ENCODE measurements at places on chromosomes 16 and 17. TPM values are rescaled to one million over a fixed set of nuclear protein-coding genes. Genes with fewer than 3 reads are reported as not detected.
A peak's percentile ranks its signal among the peaks of the same experiment; 100 is the strongest.

- no peak for DNase-seq
Observed at GRCh38 chr17:77416105-77416713, 275.4 kb downstream of the SEC14L1 start.

WNK4 gene
- total RNA-seq, result 8.3 TPM

GRCh38 chr17:29620779-29621500 is 1.8 kb downstream of the CORO6 start:
- no peak for DNase-seq

DNA sequence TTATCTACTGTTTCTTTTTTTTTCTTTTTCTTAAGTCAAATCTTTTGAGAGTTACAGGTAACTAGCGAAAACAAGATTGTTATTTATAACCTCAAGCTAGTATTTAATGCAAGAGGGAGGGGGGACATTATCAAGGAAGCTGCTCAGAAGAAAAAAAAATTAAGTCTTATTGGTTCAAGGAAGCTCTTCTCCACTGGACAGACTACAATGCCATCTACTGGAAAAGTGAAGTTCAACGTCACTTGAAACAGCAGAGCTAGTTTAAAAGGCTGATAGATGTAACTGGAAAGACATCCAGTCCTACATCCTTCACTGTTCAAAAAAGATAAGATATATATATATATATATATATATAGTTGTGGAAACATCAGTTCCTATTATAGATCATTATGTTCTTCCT is 418.0 kb upstream of the PSMD7 start:
- DNase-seq, result peak; percentile 38

DNA sequence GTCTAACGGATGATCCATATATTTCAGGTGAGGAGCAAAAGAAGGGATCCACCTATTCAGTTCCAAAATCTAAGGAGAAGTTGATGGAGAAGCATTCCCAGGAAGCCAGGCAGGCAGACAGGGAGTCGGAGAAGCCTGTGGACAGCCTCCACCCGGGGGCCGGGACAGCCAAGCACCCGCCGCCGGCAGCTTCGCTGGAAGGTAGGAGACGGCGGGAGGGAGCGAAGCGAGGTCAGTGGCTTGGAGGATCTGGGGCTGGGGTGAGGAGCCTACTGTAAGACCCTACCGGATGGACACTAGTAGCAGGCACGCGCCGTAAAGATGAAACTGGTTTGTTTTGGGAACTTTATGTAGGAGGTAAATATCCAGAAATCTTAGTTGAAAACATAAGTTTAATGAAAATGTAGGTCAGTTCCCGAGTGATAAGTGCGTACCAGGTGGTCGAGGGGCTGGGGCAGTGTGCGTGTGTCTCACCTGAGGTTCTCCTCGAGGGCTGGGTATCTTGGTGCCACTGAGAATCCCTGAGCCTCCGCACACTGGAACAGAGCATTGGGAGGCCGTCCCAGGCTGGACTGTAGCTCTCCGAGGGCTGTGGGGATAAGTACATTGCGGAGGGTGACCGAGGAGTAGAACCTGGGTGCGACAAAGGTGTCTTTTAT is 714 bp downstream of the SPATA33 start:
- no peak for DNase-seq

GRCh38 chr17:76529224-76530094 is 8.1 kb downstream of the CYGB start:
- DNase-seq, result no peak

DNA sequence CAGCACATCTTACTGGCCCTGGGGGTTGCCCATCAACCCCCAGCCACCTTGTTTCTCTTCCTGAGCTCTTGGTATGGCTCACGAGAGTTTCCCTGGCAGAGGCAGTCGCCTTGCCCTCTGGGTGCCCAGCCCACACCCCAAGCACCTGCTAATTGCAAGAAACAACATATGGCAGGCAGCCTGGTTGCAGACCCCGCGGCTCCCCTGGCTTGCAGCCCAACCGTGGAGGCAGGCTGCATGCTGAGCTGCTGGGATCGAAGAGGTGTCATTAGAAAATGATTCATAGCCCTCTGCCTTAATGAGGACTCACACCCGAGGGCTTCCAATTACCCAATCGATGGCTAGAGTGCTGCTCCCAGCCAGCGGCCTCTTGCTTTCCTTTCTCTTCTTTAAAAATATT is 115.7 kb downstream of the TMEM114 start:
- no peak for DNase-seq

GRCh38 chr17:21814776-21815175 is 122.5 kb downstream of the KCNJ18 start:
- no peak for DNase-seq

PRR35 gene
- not detected for total RNA-seq

ZSCAN10 gene
- total RNA-seq, result 0.23 TPM

SYNGR3 gene
- 4.5 TPM for total RNA-seq

GRCh38 chr16:30722443-30722842 is 23.5 kb downstream of the SRCAP start:
- DNase-seq, result no peak

DNA sequence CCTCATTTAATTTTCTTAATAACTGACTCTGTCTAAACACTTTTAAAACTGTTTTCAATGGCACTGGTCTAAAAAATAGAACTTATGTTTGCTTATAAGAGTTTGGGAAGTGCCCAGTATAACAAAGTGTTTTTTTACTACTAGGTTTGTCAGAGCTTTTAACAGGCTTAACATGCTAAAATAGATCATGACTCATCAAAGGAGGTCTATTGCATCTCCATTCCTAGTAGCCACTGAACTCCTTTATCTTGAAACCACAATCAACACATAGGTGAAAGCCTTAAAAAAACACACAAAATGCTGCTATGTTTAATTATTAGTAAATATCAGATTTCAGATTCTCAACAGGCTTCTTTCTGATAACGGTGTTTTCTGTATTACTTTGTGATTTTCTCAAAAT is 196.4 kb upstream of the KIF2B start:
- DNase-seq, result no peak

ALOX12 gene
- total RNA-seq, result not detected

PIRT gene
- not detected for total RNA-seq

DNA sequence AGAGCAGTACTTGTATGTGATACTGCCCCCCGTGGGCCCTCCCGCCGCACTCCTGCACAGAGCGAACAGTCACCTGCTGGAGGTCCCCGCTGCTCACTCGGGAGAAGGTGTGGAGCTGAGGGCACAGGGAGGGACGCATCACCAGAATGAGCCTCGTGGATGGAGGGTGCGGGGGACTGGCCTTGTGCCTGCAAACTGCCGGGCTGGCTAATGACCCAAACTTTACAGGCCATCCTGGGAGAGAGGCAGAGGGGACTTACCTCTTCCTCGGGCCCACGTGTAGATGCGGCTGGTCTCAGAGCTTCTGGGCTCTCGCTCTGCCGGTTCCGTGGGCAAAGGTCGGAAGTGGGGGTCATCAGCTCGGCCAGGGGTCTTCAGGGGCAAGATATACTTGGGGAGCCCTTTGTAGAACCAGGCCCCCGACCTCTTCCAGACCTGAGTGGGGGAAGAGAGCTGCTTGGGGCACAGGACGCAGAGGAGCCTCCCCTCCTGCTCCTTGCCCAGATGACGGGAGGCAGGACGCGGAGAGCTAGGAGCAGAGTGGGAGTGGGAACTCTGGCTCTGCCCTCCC is 65.5 kb upstream of the DOC2B start:
- no peak for DNase-seq

DNA sequence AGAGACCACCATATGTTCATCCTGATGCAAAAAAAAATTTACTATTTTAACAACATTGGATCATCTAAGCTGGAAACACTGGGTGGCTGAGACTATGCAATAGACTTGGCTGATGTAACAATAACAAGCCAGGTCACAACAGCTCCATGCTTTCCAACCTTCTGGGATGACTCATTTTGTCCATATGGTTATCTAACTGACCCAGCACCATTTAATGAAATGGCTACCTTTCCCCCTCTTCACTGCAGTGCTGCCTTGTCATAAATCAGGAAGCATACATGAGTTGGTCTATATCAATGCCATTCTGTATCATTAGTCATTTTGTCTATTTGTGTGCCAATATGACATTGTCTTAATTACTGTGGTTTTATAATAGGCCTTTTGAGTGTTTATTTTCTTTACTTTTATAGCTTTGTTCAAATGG is 217.6 kb upstream of the KCNJ16 start:
- no peak for DNase-seq

SULT1A4 gene
- 16.7 TPM for total RNA-seq

DNA sequence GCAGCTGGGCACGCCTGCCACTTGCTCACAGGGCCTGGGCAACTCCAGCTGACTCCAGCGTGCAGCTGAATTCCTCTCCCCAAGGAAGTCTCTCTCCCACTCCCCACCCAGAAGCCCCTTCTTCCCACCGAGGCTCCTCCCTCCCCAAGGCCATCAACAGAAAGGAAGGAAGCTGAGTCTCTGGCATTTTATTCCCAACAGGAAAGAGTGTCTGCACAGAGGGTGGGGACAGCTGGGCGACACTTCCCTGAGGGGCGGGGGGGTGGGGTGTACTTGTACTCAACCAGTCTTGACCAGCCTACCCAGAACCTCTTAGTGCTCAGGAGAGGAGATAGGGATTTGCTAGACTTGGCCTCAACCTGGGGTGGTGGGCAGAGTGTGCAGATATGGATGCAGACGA is at the start of gene EXOC3L1:
Gene EXOC3L1 (minus strand): TSS at position 96 of the 400 bp plus-strand sequence. CDS start 460 bp downstream, outside the sequence.
- no peak for DNase-seq

DNA sequence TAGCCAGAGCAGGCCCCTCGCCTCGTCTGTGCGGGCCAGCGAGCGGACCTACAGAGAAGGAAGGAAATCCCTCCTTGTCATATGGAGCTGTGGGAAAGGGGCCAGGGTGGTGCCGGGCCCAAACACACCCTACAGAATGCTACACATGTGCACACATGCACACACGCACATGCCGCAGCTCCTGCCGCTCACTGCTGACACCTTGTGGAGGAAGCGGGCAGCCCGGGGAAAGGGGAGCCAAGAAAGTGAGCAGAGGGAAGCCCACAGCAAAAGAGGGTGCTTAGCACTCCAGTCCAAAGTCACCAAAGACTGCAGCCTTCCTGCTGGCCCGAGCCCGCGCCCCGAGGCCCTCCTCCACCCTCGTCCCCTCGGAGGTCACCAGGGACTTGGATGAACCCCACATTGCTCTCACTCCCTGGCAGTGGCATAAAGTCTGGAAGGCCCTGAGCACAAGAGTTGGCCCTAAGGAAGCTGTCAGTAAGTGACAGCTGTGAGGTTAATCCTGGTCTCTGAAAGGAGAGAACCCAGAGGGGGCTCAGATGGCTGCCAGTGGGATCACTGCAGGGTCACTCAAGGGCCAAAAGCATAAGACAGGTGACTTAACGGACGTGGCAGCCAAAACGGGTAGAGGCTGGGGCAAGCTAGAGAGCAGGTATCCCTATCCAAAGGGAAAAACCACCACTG is 68.2 kb downstream of the MYO18A start:
- no peak for DNase-seq

DNA sequence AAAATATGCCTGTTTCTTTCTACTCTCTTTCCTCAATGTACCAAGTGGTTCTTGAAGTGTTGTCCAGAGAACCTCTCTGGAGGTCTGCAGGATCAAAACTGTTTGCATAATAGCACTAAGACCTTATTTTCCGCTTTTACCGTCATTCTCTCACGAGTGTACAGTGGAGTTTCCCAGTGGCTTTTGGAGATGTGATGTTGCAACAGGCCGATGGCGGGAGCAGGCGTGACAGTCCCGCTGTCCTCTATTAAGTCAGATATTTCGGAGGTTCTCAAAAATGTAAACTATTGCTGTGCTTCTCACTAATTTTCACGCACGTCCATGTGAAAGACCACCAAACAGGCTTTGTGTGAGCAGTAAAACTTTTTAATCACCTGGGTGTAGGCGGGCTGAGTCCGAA is 8.3 kb upstream of the GPRC5B start:
- DNase-seq, result no peak

WFIKKN1 gene
- 9.2 TPM for total RNA-seq

DHX8 gene
- 42.4 TPM for total RNA-seq

FBXL19 gene
- total RNA-seq, result 72.7 TPM

CORO7 gene
- total RNA-seq, result 55.4 TPM

DNA sequence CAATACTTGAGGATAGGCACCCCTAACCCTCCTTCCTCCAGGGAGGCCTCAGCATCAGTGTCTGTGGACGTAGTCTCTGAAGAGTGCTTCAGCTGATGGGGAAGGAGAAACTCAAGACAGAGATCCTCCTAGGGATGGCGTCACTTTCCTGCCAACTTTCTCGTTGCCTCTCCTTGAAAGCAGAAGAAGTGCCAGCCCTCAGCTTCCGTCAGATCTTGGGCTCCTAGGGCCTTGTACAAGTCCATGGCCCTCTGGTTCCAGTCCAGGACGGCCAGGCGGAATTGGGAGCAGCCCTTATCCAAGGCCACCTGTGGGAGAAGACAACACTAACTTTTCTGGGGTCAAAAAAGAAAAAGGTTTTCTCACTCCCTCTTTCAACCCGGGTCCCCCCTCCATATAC is 1.3 kb downstream of the SAT2 start:
- DNase-seq, result no peak

ITGAL gene
- total RNA-seq, result 0.50 TPM

- no peak for DNase-seq
Observed at GRCh38 chr16:61842666-61843065, 193.6 kb downstream of the CDH8 start.

- no peak for DNase-seq
Observed at GRCh38 chr17:58330538-58330996, 2.0 kb upstream of the TSPOAP1 start.

- peak; percentile 97 for DNase-seq
Observed at GRCh38 chr16:57916735-57917438, 54.0 kb downstream of the CNGB1 start.

ABCA8 gene
- not detected for total RNA-seq

DNA sequence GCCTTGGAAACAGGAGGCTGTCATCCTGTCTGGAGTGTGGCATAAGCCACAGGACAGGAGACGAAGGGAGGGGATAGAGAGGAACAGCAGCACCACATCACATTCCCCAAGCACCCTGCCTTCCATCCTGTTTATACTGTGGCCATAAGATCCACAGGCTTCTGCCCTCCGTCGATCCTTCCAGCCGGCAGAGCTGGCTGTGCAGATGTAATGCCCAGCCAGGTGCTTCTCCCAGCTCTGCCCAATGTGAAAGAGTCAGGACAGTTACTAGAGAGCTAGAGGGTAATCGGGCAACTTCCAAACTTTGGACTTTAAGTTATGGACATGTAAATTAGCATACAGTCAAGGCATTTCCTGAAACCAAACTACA is 368.4 kb downstream of the SOX9 start:
- no peak for DNase-seq

PRSS33 gene
- total RNA-seq, result 0.23 TPM

- no peak for DNase-seq
Observed at GRCh38 chr17:75263055-75263454, 1.4 kb downstream of the MRPS7 start.

GALR2 gene
- 2.8 TPM for total RNA-seq

COX6A2 gene
- not detected for total RNA-seq

CCL16 gene
- not detected for total RNA-seq

All from PC-9 (cell line).